ENCODE measurements at places on chromosomes 12 and 14.

DNA sequence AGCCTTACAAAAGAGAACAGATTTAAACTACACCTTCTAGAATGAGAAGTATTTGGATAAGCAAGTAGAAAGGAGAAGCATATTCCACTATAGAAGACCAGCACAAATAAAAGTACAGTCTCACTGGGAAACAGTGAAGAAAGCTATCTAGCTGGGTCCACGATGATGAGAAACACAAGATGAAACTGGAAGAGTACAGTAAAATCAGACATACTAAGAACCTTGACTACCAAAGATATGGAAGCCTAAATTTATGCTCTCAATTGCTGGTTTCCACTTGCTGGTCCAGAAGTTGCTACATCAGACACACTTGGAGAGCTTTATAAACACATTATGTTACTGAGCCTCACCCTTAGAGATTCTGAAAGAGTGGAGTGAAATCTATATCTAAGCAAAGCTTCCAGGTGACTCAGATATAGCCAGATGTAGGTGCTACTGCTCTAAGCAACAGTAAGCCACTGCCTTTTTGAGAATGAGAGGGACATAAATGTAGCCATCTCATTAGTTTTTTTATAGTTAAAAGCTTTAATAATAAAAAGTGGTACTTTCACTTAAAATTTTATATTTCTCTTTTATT, 96.3 kb upstream of the BBS10 start:
- no peak for DNase-seq

- no peak for DNase-seq
Observed at GRCh38 chr12:97503073-97503855, 40.7 kb downstream of the RMST start.

DNA sequence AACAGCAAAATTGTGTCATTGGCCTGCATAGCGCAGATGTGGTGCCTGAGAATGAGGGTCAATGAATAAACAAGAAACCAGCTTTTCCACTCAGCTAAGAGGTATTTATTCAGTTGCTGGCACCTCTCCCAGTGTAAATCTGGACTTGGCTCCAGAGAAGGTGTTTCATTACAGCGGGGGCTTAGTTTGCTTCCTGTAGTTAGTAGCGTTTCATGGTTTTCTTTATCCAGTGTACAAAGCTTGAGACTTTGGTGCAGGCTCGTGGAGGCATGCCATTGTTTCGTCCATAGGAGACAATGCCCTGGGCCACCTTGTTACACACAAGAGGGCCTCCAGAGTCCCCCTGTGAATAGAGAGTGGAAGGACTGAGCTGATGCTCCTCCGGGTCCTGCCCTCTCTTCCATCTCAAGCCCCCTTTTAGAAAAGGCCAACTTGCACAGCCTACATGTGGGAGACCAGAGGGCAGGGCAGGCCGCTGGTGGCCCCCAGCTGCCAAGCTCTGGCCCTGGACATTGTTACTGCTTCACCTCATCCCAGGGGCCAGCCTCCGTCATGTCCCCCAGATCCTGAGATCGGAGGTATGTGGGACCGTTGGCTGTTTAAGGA, 3.0 kb downstream of the GZMB start:
- DNase-seq: peak; percentile 16

- DNase-seq: no peak
Observed at GRCh38 chr12:115174920-115175319, 490.9 kb upstream of the TBX3 start.

- DNase-seq: no peak
Observed at GRCh38 chr12:86158956-86159355, 97.2 kb downstream of the MGAT4C start.

- no peak for DNase-seq
Observed at GRCh38 chr12:64825143-64826021, 935 bp downstream of the TBC1D30 start.

DNA sequence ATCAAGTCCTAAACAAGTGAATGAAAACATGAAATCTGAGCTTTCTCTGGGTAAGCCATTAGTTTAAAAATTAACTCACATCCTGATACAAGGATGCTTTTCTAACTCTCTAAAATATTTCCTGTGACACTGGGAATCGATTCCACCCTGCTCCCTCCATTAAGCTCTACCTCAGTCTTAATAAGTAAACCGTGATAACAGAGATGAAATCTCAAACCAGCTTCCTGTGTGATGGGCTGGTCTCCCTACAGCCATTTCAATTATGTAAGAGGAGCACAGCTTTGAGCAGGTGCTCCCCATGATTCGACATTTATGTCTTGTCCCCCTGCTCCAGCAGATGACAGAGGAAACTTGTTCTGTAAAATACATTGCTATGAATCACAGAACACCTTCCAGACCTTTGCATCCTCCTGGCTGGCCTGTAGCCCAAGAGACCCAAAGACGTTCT, 59.0 kb downstream of the GAS2L3 start:
- no peak for DNase-seq

DNA sequence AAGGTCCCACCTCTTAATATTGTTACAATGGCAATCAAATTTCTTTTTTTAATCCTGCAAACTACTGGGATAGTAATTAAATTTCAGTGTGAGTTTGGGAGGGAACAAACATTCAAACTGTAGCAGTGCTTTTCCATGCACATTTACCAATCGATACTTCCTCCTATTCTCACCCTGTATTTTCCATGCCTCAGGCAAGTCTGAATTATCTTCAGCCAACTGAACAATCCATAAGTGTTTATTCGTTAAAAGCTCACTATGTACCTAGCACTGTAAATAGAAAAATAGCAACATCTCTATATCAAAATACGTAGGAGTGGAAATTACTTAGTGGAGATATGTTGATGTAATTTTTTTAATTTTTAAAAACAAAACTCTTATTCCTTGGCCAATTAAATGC, 43.5 kb downstream of the CCDC177 start:
- no peak for DNase-seq

DNA sequence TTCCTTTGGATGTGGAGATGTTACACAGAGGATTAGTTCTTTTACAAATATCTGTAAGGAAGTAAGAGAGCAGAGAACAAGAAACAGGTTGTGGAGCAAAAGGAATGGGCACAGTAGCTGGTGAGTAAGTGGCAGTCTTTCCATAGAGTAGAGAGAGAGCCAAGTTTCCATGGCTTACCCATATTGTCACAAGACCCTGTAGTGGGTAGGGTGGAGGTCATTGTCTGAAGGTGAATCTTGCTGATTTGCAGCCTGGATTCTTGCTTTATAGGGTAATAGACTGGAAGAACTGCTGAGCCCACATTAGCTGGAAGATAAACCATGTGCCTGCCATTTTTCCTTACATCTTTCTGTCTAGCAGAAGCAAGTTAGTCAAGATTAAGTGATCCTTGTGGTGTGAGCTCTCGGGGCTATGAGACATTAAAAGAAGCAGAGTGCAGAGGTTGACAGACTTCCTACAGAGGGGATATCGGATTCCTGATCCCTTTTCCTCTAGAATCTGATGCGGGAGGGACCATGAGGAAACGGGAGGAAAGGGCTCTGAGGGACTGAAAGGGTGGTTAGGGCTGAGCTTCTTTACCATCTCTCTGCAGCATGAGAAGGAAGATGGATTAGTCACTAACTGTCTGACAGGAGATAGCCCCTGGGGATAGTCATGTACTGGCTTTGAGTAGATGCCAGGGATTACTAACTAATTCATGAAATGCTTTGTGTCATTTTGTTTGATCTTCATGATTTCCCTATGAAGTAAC, 44.0 kb upstream of the LRTM2 start:
- DNase-seq: no peak

DNA sequence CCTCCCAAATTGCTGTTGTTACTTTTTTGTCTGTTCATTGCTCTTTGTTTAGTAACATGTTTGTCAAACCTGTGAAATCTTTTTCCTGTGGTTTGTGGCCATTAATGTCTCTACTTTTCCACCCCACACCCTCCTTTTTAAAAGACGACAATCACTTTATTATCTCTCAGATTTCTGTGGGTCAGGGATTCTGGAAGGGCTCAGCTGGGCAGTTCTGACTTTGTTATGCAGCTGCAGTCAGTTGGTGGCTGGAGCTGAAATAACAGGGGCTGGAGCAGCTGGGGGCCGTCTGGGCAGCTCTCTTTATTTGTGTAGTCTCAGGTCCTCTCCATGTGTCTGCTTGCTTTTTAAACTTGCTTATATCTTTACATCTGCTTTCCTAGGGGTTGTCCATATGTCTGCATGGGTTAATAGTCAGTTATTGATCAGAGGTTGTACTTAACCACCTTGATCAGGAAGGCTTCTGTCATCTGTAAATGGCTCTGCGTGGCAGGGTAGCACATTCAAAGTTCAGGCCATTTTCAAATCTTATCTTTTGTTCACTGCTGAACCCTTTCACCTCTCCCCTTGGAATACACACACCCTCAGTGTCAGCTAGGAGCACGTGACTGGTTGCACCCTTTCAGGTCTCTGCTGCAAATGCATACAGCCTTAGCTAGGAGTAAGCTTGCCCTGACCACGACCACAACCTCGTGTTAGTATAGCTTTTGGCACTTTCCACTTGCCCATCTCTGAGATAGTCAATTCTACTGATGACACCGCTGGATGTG, 27.9 kb downstream of the BORCS5 start:
- DNase-seq: no peak

DNA sequence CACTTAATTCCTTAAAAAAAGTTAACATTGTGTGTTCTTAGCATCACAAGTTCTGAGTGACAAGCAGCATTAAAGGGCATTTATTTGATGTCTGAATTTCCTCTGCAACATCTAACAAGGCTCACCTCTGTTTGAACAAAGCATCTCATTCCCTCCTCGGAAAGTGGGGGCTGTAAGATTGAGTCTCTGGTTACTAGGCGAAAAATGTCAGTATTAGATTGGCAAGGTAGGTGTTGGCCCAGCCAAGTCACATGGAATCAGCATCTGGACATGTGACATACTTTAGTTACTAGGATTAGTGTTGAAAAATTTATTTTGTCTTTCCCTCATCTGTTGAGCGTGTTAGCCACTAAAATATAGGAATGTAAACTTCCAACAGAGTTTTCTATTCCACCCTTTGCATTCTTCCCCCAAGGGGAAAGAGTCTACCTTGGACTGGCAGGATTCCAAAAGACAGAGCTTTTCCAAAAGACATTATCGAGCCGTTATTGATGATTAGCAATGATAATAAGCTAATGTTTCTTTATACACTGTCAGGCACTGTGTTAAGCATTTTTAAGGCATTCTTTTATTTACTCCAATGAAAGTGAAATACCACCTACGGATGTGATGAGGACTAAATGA, 194.9 kb upstream of the BTG1 start:
- DNase-seq: no peak

DNA sequence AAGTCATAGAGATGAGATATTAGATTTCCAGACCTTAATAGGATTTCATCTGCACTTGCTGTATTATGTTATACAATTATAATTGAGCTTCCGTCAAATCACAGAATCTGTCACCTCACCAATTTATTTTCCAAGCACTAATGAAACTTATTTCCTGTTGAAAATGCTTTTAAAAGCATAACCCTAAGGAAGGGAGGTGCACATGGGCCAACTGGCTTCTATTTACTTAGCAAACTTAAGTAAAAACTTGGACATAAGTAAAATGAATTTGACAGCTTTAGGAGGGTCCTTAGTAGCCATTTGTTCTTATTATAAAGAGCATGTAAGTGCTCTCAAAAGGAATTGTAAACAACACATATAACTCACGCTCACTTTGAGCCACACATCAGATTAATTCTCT, 462.2 kb upstream of the TMPO start:
- no peak for DNase-seq

GRCh38 chr14:31428011-31428410, 7.7 kb upstream of the HEATR5A start:
- DNase-seq: no peak

DNA sequence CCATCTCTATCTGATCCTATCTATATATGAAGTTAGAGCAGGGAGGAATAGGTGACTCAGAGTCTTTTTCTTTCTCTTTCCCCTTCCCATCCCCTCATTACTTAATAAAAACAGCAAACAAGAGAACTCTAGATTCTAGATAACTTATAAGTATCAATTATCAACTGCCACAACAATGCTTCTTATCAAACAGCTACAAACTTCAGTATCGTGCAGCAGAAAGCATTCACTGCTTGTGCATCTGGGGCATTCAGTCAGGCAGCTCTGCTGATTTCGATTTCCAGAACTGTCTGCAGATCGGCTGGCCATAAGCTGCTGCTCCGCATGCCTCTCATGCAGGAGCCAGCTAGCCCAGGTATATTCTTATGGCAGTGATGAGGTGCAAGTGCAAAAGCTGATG, 19.4 kb downstream of the A2ML1 start:
- no peak for DNase-seq

- DNase-seq: no peak
Observed at GRCh38 chr12:30988086-30988485, 61.5 kb downstream of the TSPAN11 start.

DNA sequence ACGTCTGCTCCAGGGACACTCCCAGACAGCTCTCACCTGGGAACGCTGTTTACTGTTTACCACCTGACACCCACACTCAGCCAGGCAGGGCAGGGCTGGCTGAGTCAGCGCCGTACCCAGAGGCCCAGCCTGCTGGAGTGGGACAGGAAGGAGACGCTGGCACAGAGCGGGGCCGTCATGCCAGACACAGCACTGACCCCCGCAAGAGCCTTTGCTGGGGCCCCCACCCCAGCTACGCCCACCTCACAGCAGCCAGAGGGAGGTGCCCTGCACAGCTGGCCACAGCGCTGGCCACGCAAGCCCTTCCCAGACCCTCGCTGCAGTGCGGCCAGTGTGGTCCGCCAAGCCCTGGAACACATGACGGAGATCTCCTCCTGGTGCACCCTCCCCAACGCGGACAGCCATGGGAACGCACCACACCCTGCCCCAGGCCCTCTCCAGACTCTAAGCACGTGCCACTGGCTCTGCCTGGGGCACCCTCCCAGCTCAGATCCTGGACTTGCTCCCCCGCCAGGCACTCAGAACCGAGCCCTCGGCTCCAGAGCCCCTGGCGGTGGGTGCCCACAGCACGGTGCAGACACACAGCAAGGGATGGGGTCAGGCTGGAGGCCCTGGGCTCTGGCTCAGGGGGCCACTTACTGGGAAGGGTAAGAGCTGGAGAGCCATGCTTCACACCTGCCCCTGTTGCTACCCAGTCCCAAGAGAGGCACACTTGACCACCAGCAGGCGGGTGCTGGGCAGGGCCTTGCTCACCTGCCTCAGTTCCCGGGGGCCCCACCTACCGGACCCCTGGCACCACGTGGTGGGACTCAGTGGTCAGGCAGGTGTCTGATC, 5.7 kb downstream of the AHNAK2 start:
- peak; percentile 84 for DNase-seq

DNA sequence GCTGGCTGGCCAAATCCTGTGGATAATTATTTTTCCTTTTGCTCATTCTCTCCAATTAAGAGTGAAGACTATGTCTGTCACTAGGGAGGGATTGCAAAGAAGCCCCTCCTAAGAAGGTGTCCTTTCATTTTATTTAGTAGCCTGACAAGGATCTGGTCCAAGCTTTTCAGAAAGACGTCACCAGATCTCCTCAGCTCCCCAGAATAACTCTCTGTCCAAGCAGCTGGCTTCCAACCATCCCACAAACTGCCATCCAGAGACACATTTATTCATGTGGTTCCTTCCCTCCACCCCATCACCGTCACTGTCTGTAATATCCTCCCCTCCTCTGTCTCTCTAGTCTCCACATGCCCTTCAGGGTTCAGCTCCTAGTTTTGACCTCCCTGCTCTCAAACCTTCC, 69.9 kb downstream of the PPM1H start:
- no peak for DNase-seq
